ENCODE measurements at places on chromosomes 7 and 10.

DNA sequence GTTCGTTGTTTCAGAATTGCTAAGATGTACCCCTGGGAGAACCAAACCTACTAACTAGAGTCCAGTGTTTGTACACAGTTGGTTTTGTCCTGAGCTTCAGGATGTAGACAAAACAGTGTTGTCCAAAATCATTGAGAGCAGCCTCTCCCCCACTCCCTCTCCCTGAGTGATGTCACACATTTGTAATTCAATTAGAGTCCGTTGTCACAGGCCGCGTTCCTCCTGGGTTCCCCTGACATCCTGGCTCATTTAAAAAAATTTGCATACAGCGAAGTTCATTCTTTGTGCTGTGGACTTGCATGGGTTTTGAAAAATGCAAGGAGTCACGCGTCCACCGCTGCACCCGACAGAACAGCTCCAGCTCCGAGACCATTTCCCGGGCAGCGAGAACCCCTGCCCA, 10.3 kb downstream of the GRIFIN start:
- DNase-seq = no peak

DNA sequence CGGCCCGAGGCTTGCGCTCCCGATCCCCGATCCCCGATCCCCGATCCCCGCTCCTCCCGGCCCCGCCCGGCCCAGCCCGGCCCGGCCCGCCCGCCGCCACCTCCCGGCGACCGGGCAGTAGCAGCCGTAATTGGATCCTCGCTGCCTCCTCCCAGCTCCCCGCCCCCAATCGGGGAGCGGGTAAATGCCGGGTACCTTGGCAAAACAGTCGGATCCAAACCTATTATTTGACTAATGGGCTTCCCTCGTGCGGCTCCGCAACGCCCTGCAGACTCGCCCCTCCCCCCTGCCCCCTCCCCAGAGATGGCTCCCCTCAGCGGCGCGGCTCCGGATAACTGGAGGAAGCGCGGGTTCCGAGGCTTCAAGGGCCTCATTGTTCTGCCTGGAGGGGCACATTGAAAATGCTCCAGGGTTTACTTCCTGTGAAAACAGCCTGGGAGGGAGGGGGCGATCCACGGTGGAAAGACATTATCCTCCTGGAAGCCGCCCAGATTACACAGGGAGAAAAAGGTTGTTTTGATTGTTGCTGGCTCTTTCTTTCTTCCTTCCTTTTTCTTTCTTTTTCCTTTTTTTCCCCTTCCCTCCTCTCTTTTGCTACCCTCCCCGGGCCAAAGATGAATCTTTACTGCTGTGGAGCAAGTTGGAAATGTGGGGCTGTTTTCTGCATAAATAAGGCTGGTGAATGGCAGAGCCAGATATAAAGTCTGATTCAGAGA, 94.7 kb upstream of the ZMIZ1 start:
- no peak for DNase-seq

GRCh38 chr7:139588632-139589031, 65.1 kb downstream of the CLEC2L start:
- no peak for DNase-seq

- no peak for DNase-seq
These were observed 90.2 kb upstream of the KLF6 start for GRCh38 chr10:3874990-3875841.

DNA sequence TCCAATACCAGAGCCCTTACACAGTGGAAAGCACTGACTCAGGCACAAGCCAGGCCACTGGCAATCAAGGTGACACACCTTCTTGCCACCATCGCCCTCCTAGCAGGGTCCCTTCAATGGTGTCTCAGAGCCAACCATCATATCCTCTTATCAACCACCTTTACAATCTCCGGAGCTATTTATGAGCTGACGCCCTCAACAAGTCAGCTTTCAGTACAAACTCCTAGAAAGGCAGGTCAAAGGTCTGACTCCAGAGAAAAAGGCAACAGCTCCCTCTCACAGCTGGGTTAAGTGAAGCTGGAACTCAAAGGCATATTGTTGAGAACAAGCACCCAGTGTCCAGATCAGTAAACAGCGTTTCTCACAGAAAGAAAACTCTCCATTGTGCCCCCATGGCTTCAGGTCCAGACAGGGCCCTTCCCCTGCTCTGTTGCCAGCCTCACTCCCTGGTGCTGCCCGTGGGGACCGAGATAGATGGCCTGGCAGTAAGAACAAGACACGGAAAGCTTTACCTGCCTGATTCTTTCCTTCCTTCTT, 2.4 kb downstream of the ZNF3 start:
- no peak for DNase-seq

Measured in cortex of kidney (tissue), 1 donor.